Ovary (tissue), 10 donors: ENCODE measurements at places on chromosomes 2 and 18. TPM values are rescaled to one million over a fixed set of nuclear protein-coding genes. Genes with fewer than 3 reads are reported as not detected.

GRCh38 chr2:191296083-191297006, 51.1 kb downstream of the MYO1B start:
- no peak for DNase-seq

DNA sequence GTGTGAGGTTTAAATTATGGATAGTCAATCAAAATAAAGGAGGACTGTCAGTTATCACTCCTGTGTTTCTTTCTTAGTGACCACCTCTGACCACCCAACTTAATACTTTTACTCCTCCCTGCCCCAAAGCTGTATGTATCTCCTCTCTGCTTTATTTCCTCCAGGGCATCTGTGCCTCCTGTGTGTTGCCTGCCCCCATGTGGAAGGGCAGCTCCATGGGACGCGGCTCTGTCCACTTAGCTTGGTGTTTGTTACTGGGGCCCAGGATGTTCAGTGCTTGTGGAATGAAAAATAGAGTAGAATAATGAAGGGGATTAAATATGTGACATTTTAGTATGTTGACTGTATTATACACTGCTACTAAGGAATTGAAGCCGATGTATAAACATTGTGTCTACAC, 9.8 kb downstream of the ACP1 start:
- no peak for DNase-seq

- no peak for DNase-seq
Observed at GRCh38 chr2:150977296-150977695, 284.4 kb downstream of the RBM43 start.

DNA sequence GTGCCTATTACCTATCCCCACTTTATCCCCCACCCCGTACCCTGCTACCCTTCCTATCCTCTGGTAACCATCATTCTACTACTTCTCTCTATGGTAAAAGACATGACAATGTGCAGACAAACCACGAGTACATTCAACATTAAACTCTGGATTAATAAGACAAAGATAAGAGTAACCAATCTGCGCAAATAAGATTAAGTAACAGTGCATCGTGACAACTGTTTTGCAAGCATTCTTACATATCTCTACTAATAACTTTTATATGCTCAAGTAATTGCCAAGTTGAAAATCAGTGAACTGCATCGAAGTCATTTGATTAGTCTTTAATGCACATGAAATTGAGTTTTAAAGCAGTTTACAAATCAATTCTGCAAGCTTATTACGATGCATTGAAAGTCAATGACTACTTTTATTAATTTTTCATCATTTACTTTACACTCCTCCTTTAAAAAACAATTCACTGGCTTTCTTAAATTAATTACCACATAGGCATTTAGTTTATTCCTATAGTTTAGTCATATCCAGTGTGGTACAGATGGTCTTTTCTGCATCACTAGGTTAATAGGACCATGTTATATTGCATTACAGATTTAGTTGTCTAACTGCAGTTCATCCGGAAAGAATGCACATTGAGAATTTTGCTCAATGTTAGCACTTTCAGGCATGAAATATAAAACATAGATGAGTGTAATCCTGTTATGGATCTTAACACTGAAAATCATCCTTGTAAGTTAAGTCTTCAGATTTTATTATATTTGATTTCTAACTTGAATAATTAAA, 178.1 kb downstream of the GCA start:
- DNase-seq, result no peak

DNA sequence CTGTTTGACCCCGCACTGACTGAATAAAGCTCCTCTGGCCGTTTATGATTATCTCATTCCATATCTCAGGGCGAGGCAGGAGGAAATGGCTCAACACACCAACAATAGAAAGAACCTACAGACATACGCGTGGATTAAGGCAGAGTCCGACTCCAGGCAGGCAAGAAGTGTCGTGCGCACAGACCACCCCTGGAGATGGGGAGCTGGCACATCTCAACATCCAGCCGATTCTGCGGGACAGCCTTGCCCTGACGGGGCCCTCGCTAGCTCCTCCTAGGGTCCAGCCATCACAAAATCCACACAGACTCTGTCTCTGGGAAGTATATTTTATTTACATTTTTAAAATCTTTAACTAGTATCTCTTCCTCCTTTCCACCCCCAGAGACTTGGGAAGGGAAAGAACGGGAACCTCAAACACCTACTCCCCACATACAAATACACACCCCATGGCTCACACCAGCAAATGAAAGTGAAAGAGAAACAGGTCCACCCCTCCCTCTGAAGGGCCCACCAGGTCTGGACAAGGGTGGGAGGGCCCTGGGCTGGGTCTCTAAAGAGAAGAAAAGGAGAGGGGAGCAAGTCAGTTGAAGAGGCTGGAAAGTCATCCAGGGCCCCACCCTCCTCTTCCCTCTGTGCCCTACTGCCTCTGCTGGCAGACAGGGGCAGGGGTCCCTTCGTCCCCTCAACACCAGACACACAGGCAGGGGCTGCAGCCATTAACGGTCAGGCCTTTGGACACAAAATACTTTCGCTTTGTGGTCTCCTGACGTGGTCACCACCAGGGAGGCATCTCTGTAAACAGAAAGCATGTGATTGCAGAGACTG, 3.2 kb downstream of the GPBAR1 start:
- peak; percentile 11 for DNase-seq

- no peak for DNase-seq
Observed at GRCh38 chr2:109180786-109181185, 51.8 kb downstream of the SH3RF3 start.

DNA sequence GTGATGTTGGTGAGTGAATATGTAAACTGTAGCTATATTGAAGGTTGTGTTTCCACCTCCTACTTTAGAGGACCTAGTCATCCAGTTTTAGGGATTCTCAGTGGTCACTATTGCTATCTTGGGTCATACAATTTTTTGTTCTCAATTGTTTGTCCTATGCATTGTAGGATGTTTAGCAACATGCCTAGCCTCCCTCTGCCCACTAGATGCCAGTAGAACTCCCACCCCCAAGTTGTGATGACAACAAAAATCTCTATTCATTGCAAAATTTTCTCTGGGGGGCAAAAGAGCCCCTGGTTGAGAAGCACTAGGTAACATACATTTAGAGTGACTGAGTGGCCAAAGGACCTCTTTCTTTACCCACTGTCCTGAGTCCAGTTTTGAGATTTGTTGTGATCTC, 87.3 kb downstream of the LRRTM4 start:
- DNase-seq, result no peak

DNA sequence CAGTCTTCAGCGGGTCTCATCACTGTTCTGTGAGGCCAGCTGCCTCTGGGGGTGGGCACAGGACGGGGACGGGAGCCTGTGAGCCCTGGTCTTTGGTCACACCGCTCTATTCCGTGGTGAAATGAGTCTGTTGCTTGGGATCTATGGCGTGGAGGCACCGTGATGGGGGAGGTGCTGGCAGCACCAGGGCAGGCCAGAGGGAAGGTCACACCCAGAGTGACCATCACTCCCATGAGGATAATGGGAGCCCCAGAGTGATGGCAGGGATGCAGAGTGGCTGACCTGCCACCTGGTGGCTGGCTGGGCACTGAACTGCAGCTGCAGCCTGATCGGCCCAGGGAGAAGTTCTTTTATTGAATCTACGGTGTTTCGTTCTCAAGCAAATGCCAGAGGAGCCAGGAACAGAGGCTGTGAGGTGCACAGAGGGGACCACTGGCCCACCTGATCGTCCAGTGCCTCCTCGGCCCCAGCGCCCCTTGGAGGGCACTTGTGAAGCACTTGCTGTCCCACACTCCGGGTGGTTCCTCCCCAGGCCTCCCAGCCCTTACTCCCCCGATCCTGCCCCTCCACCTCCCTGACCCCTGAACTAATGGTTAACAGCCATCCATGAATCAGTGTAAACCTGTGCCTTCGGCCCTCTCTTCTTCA, 17.9 kb downstream of the KCNIP3 start:
- DNase-seq, result no peak

DNA sequence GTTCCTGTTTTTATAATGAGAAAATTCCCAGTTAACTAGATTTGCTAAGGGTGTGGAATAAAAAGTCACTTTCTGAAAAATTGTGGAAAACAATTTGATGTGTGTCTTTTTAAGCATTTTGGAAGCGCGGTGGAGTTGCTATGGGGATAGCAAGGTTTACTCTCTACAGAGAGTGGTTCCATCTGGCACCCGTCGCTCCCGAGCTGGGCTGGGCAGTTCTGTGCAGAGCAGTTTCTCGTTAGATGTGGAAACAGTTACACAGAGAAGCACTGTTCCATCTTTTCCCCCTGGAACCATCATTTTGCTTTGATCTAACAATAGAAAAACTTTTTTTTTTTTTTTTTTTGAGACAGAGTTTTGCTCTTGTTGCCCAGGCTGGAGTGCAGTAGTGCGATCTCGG, 17.4 kb downstream of the LDLRAD4 start:
- DNase-seq, result no peak

DNA sequence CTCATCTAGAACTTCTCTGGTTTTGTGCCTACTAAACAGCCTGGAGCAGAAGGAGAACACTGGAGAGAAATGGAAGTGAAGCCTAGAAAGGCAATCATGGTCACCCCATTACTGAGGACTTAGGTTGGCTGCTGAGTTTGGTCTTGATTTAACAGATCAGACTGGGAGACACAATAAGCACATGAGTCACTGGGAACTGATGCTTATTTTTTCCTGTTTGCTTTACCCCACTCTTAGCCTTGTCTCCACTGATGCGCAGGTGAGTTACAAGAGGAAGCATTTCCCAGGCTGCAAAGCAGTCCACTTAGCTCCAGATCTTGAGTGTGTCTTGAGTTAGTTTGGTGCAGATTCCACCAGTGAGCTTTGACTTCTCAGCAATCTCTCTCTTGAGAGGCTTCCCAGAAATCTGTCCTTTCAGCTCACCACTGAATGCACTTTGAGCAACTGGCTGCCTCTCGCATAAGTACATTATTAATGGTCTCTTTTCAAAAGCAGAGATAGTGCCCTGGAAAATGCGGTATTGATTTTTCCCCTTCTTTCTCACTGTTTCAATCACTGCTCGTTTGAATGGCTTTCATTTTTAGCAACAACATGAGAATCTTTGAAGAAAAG, 390.2 kb upstream of the SETBP1 start:
- DNase-seq, result no peak

- DNase-seq, result no peak
Observed at GRCh38 chr18:63079114-63079513, 240.5 kb downstream of the BCL2 start.

GRCh38 chr2:3146772-3147650, 230.6 kb downstream of the EIPR1 start:
- DNase-seq, result no peak

GRCh38 chr2:159096901-159097300, 128.5 kb downstream of the TANC1 start:
- DNase-seq, result no peak

DNA sequence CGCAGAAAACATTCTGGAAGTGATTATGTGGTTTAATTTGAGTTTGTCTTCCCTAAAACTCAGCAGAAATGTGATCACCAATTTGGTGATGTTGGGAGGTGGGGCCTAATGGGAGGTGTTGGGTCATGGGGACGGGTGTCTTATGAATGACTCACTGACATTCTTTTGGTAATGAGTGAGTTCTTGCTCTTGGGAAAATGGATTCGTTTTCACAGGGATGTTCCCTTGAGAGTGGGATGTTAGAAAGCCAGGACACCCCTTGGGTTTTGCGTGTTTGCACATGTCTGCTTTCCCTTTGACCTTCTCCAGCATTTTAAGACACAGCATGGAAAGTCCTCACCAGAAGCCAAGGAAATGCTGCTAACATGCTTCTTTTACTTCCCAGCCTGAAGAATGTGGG, 321.5 kb upstream of the NT5C1B start:
- DNase-seq, result no peak

- no peak for DNase-seq
Observed at GRCh38 chr2:71457923-71458322, 4.6 kb downstream of the DYSF start.

GRCh38 chr2:16728351-16729136, 62.9 kb upstream of the CYRIA start:
- no peak for DNase-seq

GRCh38 chr18:3468066-3468705, 18.2 kb downstream of the TGIF1 start:
- DNase-seq, result no peak

DNA sequence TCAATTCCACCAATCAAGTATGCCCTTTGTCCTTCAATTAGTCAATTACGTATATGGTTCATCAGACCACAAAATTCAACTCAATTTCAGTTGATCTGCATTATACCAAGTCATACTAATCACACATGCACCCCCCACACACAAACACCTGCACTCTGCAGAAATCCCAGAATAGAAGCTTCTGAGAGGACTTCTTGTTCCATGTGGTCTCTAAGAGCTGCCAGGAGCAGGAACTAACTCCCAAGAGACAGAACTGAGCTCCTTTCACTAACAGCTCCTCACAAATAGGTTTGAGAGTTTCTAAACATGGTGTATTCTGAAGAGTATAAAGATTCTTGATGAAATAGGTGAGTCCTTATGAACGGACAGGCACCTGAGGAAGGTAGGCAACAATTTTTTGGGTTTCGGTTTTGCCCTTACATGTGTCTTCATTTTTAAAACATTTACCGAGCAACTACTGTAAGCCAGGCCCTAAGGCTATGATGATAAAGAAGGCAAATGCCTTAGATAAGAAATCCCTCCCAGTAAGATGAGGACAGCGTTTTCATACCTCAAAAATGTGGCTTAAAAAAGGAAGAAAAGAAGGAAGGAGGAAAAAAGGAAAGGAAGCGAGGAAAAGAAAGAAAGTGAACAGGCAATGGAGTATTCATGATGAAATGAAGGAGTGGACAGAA, 183.1 kb downstream of the PID1 start:
- DNase-seq, result no peak

DNA sequence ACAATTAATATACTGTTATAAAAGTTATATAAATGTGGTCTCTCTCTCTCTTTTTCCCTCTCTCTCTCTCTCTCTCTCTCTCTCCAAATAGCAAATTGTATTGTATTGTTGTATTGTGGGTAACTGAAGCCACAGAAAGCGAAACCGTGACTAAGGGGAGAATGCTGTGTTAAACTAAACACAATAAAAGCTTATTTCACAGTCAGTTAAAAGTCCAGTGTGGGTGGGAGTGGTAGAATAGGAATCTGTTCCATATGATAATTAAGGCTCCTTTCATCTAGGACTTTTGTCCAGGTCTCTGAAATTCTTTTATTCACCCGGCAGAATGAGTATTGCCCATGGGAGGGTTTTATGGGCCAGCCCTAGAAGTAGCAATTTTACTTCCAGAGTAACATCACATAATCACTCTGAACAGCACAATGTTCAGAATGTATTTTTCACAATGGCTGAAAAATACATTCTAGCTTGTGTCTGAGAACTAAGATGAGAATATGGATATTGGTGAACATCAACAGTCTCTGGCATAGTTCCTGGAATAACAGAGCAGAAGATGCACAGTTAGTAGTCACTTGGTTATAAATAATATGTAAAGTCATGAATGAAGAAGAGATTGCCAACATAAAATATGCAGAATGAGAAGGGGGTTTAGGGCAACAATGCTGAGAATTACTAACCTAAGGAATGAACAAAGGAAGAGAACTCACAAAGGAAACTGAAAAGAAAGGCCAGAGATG, 399.1 kb downstream of the PLCL1 start:
- no peak for DNase-seq

Gene ATP6V1B1
- total RNA-seq, result 10.9 TPM

Gene SERPINB3
- not detected for total RNA-seq

Gene CCDC102B
- total RNA-seq, result 1.8 TPM

Gene ASPRV1
- 5.5 TPM for total RNA-seq

Gene FOXI3
- total RNA-seq, result not detected

Gene PPIG
- total RNA-seq, result 52.5 TPM

Gene TMEM185B
- total RNA-seq, result 16.6 TPM

Gene RPS27A
- 2,035 TPM for total RNA-seq

Gene EHBP1
- total RNA-seq, result 138 TPM

Gene IL18RAP
- 0.13 TPM for total RNA-seq
